ENCODE measurements at places on chromosomes 12 and 14.

GRCh38 chr12:18629916-18630315, 107.9 kb downstream of the PLCZ1 start:
- no peak for DNase-seq

DNA sequence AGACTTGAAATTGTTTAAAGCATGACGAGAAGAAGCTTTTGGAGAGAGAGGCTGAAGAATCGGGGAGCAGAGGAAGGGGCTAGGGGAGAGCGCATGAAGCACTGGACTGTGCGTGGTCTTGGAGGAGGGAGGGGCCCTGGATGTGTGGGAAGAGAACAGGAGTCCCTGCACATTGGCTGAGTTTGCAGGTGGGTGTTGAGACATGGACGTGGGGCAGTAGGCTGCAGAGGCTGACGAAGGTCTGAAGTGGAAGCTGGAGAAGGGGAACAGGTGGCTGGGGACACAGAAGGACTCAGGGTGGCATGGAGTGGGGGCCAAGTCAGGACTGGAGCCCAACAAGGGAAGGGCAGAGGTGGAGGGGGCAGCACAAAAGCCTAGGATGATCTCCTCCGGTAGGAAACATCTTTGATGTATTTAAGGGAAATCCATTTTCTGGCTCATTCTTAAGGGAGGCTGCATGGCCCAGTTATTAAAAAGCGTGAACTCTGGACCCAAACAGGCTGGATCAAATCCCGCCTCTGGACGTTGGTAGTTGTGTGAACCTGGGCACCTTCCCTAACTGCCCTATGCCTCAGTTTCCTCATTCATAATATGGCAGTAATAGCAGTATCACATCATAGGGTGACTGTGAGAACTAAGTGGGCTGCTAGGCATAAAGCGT, 29.0 kb downstream of the ADGRD1 start:
- no peak for DNase-seq

DNA sequence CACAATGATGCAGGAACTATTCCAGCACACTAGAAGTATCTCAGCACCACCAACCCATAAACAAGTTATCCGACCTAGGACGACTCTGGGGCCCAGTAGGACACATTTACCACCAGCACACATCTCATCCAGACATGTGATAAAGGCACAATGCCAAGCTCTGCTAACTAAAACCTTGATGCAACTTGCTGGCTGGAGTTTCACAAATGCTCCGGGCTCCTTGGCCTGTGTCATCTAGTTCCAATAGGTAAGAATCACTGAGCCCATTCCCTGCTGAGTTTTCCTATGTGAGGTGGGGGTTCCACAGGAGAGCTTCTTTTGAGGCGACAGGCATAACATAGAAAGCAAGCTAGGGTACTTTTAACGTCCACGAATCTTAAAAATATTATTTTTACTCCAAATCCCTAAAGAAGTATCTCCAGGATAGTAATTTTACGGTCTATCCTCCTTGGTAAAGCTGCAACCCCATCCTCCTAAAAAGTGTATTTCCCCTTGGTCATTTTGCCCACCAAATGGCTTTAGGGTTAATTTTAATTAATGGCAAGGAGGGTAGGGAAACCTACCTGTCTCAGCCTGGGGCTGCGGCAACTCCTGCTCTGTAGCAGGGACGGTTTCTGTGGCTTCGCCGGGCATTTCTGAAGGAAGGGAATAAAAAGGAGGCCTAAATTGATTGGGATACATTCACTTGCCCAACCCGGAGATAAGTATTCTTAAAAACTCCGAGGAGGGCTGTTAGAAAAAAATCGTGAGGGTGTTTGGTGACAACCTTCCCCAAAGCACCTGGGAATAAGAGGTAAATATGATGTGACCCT, 1.0 kb downstream of the NACA start:
- DNase-seq = no peak

DNA sequence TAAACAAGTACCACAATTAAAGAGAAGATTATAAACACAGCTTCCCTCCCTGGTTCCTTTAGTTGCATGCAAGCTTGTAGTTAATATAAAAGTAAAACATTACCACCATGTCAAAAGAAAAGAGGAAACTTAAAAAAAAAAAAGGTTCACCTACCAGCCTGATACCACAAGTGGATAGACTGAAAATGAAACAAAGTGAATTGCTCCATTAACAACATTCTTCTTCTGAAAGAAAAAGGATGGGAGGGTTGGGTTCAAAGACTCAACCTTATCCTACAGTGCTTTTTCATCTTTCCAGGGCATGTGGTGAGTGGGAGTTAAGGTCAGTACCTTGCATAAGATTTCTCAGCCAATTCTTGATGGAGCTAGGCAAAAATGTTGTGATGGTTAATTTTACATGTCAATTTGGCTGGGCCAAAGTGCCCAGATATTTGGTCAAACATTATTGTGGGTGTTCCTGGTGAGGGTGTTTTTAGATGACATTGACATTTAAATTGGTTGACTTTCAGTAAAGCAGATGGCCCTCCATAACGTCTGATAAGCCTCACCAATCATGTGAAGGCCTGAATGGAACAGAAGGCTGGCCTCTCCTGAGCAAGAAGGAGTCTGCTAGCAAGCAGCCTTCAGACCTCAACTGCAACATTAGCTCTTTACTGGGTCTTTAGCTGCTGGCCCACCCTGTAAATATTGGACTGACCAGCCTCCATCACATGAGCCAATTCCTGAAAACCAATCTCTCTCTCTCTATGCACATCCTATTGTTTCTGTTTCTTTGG, 28.8 kb downstream of the VCPKMT start:
- DNase-seq = no peak

- no peak for DNase-seq
Measured at GRCh38 chr12:581321-581720, 81.9 kb downstream of the NINJ2 start.

DNA sequence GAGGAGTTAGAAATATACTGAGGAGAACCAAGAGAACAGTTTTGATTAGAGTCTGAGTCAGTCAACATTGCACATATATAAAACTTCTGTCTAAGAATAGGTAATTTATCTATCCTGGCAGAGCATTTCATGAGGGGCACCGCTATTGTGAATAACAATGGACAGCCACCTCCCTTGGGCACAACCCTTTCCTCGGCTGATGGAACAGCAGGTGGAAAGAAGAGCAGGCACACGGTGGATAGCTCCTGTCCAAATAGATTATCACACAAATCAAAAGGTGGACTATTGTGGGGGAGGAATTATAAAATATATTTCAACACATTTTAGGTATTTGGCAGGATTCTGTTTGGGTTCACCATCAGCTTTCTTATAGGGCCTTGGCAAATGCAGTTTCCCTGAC, 84.0 kb upstream of the PTPRB start:
- no peak for DNase-seq

- no peak for DNase-seq
Measured at GRCh38 chr14:77580964-77581505, 35.4 kb downstream of the SPTLC2 start.

DNA sequence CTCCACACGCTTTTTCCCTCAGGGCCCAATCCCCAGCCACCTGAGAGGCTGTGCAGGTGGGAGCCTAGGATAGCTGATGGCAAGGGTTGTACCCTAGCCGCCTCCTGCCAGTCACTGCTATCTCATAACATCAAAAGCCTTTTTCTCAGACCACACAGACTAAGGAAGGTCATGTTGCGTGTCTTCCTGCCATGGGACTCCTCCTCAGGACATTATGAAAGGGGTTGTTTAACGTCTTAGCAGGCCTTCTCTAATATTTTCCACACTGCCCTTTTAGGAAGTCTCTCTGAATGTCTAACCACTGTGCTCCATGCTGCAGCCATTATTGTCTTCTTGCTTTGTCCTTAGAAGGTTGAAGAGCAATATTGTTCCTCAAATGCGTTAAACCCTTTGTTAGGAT, 7.6 kb upstream of the SMUG1 start:
- no peak for DNase-seq

DNA sequence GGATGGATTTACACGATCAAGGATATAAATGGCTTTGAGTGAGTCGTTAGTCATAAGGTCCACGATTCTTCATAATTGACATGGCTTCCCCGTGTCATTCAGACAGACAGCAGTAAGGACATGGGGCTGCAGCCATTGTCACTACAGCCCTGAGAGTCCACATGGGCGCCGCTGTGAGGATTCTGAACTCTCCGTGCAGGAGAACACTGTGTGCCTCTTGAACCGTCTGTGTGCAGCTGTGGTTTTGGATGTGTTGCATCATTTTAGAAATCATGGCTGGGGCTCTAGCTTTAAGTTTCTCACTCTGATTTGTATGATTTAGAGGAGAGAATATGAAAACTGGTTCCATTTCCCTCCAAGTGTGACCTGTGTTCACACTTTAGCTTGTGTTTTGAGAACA, 47.2 kb downstream of the NPAS3 start:
- no peak for DNase-seq

DNA sequence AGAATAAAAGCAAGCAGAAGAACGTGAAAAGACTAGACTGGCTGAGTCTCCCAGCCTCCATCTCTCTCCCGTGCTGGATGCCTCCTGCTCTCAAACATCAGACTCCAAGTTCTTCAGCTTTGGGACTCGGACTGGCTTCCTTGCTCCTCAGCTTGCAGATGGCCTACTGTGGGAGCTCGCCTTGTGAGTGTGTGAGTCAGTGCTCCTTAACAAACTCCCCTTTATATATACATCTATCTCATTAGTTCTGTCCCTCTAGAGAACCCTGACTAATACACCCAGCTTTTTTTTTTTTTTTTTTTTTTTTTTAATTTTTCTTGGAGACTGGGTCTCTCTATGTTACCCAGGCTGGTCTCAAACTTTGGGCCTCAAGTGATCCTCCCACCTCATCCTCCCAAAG, 46.9 kb downstream of the ACTN1 start:
- DNase-seq = no peak

GRCh38 chr14:31068235-31068634, 42.1 kb upstream of the STRN3 start:
- no peak for DNase-seq

GRCh38 chr14:93033983-93034670, 81.6 kb downstream of the ITPK1 start:
- DNase-seq = no peak

DNA sequence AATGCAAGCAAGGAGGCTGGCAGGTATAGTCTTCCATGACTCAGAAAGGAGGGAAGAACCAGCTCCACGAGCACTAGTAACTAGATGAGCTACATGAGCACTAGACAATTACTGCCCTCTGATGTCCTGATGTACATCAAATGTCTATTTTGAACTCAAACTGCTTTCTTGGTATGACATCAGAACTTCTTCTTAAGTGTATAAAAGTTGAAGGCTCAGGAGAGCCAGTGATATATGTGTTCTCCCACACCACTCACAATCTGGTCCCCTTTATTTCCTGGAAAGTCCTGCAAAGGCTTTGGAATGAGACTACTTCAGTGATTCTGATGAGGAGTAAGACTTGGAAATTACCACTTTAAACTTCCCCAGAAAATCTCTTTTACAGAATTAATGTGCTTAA, 18.5 kb upstream of the DHRS7 start:
- DNase-seq = no peak

DNA sequence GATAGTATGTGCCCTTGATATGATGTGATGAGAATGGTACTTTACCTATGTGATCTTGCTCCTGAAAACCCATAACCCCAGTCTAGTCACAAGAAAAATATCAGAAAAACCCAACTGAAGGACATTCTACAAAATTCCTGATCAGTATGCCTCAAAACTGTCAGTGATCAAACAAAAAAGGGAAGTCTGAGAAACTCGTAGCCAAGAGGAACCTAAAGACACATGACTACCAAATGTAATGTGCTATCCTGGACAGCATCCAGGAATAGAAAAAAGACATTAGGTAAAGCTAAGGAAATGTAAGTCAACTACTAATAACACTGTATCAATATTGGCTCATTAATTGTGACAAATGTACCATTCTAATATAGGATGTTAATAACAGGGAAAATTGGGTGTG, 4.1 kb upstream of the WIF1 start:
- DNase-seq = no peak

GRCh38 chr12:10408842-10409241, 715 bp downstream of the KLRC4 start:
- DNase-seq = no peak

GRCh38 chr12:120855823-120856588, 48.2 kb downstream of the SPPL3 start:
- DNase-seq = no peak

- DNase-seq = no peak
Measured at GRCh38 chr14:56135001-56135400, 16.8 kb downstream of the PELI2 start.

GRCh38 chr12:32390572-32391219, 8.7 kb upstream of the FGD4 start:
- DNase-seq = no peak

DNA sequence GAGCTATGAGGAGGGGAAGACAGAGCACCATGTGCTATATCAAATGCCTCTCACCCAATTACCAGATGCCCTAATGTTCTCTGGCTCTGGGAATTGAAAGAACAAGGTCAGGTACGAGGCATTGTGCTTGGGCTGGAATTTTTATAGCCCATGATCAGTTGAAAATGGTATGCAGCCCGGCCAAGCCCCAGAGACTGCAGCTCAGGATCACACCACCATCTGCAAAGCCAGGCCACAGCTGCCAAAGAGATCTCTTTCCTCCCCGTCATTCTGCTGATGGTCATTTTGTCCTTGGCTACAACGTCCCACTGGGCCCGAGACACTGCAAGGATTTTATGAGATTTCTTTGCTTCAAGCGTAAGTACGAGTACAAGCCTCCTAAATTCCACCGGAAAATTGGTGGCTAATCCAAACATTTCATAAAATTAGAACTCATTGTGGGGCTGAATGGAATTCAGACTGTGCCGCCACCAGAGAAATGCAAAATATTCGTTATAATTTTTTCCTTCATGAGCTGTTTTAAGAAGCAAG, 15.1 kb downstream of the NUAK1 start:
- DNase-seq = no peak

DNA sequence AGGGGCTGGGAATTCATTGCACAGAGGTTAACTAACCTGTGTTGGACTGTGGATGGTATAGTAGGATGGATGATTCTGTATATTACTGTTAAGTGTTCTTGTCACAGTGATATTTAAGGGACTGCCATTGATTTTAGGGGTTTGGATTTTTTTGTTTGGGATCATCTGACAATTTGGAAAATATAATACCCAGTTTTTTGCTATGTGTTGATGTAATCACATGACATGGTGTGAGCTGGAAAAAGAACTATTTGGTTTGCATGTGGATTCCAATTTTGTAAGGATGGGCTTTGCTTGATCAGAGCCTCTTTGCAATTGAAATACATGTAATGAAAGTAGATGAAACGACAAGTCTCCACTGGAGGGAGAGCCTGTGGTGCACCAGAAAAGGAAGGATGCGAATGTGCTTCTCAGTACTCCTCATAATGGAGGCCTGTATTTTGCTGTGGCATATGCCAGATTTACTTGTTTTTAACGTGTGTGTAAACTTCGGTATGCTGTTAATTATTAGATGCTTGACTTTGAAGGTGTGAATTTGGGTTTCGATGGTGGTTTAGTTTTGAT, 2.7 kb downstream of the DYRK2 start:
- DNase-seq = no peak

- no peak for DNase-seq
Measured at GRCh38 chr12:52513736-52514135, 6.5 kb downstream of the KRT5 start.

DNA sequence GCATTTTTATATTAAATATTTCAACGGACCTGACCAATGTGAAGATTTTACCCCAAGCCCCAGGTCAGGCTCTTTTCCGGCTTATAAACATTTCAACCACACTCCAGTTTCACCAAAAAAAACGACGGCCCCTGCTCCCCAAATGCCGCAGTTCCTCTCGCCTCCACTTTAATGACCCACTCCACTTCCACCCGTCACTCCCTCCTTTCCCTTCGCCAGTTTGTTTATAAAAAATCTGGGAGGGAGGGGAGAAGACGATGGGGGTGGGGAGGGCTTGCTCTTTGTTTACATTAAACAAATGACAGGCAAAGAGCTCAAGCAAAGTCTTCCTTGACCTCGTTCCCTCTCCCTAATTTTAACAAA, 5.4 kb downstream of the SIX6 start:
- DNase-seq = no peak

All from NCI-H1417 treated with DMSO at 0.1 percent for 48 hours (cell line).